ENCODE measurements at places on chromosomes 5 and 9.

DNA sequence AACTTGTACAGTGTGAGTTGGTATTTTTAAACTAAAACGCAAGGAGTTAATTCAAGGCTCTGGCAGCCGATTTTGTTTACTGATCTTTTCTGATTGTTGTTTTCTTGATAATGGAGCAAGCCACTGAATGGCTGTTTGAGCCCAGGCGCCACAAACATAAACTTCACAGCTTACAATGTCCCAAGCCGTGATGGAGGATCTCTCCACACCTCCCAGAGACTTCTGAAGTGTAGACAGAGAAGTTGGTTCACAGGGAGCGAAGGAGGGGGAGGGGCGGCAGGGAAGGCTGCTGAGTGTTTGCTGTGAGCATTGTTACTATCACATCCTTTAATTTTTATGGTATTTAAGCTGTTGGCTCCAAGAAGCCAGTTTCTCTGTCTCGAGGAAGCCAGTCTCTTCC is 14.7 kb downstream of the ISL1 start:
- no peak for DNase-seq

DNA sequence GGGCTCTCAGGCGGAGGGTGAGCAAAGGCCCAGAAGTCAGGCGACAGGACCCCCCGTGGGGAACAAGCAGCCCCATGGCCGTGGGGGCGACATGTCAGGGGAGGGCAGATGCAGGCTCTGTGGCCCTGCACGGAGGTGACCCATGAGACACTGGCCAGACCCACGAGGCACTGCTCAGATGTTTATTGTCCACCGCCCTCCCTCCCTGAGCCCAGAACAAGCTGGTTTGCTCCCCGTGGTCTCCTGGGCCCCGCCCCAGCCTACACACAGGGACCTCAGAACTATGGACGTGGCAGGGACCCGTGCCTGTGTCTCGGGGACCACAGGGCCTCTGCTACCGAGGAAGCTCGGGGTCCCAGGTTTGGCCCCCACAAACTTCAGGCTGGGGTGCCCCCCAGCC is 1.9 kb downstream of the FUT7 start:
- DNase-seq: no peak

DNA sequence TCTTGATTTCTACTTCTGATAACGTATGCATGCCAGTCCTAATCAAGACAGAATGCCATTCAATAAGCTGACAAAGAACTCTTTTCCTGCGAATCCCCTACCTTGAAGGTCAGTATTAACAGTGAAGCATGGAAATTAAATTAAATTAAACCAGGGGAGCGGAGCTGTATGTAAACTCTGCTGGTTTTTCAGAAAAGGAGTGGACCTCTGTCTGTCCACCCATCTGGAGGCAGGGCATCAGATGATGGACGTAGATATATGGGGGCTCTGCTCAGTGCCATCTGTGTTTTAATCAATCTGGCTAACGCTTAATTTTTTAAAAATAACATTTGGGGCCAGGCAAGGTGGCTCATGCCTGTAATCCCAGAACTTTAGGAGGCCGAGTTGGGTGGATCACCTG is 101.9 kb downstream of the ROR2 start:
- no peak for DNase-seq

- no peak for DNase-seq
These were observed 48.2 kb downstream of the ERMP1 start for GRCh38 chr9:5784526-5785315.

DNA sequence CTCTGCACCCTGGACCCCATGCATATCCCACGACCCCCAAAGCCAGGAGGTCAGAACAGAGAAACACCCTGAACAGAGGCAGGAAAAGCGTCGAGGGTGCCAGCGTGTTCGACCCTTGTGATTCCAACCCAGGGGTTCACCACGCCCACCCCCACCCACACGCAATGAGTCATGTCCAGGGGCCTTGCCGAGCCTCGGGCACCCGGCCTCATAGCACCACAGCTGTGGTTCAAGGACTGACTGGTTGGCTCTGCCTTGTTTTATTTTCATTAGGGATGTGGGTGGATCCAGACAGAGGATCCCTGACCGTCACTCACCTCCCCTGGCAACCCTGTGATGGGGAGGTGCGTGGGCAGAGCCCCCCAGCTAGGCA is 9.5 kb upstream of the QSOX2 start:
- no peak for DNase-seq

DNA sequence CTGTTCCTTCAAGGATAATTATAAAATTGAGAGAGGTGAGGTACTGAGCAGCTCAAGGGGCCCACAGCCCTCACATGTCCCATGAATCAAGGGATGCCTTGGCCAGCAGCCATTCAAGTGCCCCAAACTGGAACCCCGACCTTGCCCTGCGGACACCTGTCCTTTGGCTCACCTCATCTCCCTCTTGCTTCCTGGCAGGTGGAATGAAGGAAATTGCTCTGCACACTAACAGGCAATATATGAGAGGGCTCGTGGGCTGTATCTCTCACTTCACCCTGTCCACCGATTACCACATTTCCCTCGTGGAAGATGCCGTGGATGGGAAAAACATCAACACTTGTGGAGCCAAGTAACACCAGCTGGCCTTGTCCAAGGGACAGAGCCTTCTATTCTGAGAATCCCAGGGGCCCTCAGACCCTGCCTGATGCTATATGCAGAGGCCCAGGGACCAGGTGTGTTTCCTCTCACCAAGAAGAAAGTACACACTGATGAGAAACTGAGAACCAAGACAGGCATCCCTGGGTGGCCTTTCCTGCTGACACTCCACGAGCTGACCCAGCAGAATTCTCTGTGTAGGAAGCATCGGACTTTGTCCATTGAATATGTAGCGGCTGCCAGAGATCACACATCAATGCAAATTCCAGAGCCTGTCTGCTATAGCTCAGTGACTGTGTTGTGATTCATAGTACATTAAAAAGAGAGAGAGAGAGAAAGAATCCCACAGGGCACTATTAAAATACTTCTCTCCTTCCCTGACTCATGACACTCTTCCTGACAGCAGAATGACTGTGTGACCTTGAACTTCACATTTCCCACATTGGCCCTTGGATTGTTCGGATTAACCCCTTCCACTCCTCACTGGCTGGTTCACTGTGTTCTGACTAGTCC is 92.6 kb downstream of the LIFR start:
- DNase-seq: no peak

DNA sequence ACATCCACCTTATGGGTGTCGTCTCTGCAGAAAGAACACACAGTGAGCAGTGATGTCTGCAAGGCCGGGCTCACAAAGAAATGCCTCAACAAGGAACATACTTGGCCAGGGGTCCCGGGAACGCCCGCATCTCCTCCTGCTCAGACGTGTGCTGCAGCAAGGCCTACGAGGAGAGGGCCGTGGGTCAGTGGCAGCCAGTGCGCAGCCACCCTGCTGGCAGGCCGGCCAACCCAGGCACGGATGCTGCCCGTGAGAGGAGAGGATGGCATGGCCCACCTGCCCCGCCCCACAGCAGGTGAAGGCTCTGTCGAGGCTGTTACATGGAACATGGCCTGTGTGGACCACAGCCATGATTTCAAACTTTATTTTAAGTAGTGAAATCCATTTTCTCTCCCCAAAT is 19.3 kb downstream of the SEC16A start:
- DNase-seq: no peak

DNA sequence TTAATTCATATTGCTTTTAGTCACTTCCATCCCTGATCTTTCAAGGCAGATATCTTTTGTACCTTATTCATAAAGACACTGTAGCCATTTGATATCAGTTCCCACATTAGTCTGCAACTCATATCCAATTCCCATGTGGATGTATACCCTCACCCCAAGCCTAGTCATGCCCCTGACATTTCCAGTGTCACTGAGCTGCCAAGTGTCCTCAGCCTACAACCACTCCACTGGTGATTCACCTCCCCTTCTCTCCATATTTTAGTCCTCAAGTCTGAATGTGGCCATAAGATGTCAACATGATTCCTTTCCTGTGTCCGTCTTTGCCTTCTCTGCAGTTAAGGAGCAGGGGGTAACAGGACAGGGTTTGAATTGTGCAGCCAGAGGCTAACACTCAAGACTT is 346.9 kb downstream of the RAB3C start:
- DNase-seq: no peak

DNA sequence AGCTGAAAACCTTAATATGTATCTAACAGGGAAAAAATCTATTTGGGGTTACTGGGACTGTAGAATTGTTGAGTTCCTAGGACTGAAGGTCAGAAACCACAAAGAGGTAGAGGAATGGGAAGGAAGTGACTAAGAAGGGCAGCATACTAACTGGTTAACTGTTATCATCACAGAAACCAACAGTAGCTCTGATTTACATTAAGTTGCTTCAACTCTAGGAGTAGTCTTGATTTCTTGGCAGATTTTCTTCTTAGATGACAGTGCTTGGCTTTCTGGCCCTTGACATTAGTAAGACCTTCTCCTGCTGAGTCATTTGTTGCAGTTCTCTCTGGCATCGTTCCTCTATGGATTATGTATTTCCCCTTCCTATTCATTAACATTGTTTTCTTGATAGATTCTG is 116.1 kb upstream of the RASA1 start:
- DNase-seq: no peak

GRCh38 chr5:177357459-177358351 is at the start of gene RGS14:
Gene RGS14 (plus strand): TSS chr5:177357924. CDS start chr5:177358025, 101 bp downstream.
- DNase-seq: peak; percentile 38

DNA sequence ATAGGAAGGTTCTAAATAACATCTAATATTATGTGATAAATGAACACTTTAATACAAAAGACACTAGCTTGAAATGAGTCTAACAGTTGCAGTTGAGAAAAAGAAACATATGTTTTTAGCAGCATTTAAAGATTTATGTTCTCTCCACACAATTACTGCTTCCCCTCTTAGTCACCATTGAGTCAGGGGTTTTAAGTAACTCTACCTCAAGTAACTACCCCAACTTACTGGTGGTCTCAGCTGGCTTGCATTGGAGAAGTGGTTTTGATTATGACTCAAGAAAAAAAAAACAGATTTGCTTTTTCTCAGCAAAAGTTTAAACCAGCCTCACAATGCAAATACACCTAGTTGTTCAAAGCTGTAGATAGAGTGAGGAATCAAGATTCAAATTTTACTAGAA is 1216.5 kb upstream of the CDH9 start:
- no peak for DNase-seq

GRCh38 chr5:100519075-100519474 is 16.1 kb upstream of the FAM174A start:
- DNase-seq: no peak

GRCh38 chr5:175778951-175779503 is 92.4 kb upstream of the CPLX2 start:
- no peak for DNase-seq

GRCh38 chr5:139376364-139376763 is 6.7 kb downstream of the SLC23A1 start:
- no peak for DNase-seq

GRCh38 chr5:39608024-39608423 is 183.2 kb upstream of the DAB2 start:
- DNase-seq: no peak

DNA sequence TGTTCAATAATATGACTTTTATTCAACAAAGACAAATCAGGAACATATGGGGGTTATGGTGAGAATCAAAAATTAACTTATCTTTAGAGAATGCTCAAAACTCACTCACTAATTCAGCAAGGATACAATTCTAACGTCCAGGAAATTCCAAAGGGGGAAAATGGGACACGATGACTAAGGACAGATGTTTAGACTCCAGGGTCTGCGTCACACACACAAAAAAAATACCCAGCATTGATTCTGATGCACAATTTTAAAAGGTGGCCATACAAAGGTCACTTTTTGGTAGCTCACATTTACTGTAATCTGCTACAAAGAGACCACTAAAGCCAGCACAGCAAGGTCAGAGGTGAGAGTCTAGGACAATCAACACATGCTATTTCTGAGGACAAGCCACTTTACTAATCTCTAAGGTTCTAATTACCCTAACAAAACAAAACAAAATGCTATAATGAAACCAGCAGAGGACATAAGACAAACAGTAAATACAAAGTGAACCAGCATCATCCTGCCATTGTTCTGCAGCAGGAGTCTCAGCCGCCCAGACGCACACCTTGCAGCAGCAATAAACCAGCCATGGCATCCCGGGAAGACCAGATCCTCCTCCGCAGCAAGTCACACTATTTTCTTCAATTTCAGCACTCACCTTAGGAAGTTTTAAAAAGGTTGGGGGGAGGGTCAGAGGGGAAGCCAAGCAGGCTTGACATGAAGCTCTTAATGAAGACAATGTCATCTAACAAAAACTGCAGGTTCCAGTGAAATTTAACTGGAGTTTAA is 57.8 kb downstream of the TTC39B start:
- no peak for DNase-seq

GRCh38 chr9:13500034-13500433 is 220.5 kb upstream of the MPDZ start:
- no peak for DNase-seq

GRCh38 chr9:69136779-69137178 is 37.3 kb upstream of the TJP2 start:
- DNase-seq: no peak

DNA sequence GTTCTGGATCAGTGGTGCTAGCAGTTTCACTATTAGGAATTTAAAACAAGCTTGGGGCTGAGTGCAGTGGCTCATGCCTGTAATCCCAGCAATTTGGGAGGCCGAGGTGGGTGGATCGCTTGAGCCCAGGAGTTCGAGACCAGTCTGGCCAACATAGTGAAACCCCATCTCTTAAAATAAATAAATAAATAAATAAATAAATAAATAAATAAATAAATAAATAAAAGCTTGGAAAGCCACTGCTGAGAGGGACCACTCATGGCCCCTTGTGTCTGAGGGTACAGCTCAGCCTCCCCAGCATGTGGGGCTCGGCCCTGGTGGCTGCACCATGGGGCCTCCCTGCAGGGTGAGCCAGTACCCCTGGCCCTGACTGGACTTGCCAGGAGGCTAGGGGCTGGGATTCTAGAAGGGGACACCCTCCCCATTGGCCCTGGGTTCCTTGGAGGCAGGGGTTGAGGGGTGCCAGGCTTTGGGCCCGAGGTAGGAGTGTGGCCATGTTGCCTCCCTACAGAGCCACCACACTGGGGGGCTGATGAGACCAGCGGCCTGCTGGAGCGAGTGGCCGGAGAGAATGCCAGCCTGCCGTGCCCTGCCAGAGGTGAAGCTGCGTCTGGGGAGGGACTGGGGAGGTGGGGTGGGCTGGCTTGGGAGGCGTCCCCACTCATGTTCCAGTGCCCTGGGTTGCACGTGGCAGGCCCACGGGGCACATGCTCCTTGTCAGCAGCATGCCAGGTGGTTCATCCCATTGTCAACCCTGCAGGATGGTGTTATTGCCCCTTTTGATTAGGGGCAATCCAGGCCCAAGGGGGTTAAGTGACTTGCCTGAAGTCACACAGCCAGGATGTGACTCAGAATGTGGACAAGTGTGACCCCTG is 76.5 kb downstream of the HMCN2 start:
- no peak for DNase-seq

GRCh38 chr5:43573058-43573457 is 16.2 kb upstream of the PAIP1 start:
- DNase-seq: no peak

All from T-helper 2 cell (primary cell).